ENCODE measurements at places on chromosomes 7 and 10.
A peak's percentile ranks its signal among the peaks of the same experiment; 100 is the strongest.

- no peak for DNase-seq
Measured at GRCh38 chr10:52617346-52617745, 155.2 kb downstream of the MBL2 start.

DNA sequence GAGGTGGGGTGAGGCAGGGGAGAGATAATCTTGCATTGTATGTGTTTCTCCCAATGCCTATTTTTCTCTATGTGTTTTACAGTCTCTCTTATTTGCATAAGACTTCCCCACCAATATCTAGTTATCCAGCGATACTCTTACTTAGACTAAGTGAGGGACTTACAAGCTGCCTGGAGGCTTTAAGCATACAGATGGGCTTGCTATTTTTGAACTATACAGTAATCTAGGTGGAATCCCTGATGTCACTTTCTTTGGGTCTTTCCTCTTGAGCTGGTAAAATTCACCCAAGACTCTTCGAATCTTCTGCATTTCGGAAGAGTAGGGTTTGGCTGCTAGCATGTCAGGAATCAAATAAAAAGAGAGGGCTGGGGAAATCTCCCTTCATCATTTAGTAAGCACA, 76.6 kb downstream of the NDUFB2 start:
- no peak for DNase-seq

GRCh38 chr7:88328787-88329186, 22.1 kb upstream of the STEAP4 start:
- DNase-seq, result no peak

GRCh38 chr10:86319676-86320075, 46.9 kb downstream of the GRID1 start:
- DNase-seq, result no peak

DNA sequence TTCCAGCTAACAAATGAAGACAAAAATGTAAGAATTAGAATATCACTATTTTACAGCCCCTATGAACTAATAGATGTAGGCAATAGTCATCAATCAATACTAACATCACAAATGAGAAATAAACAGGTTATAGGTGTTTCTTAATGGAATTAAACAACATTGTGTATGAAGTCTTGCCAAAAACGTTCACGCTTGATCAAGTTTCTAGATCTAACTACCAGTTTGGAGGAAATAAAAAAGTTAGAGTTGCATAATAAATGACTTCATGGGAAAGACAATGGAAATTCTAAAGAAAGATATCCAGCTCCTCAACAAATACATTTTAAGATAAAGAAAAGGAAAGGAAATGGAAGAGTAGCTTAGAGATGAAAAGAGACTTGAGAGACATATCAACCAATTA, 19.7 kb downstream of the TAC1 start:
- DNase-seq, result no peak

DNA sequence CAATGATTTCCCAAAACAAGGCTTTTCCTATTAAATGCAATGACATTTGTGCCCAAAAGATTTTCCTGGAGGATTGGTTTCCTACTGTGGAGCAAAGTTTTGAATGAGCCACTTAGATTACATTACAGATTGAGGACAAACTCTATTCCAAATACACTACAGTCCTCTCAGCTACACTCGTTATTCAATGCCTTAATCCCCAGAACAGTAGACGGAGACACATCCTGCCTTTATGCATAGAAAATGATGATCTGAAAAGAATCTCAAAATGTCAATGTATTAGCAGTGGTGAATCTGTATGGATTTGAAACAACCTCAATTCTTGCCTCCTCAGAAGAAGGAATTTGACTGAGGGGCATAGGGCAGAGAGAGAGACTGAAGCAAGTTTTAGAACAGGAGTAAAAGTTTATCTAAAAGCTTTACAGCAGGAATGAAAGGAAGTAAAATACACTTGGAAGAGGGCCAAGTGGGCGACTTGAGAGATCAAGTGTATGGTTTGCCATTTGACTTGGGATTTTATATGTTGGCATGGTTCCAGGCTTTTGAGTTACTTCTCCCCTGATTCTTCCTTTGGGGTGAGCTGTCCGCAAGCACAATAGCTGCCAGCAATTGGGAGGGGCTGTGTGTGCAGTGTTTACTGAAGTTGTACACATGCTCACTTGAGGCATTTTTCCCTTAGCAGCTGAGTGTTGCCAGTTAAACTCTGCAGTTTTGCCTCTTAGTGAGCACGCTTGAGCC, 891.9 kb upstream of the MBL2 start:
- peak; percentile 1 for DNase-seq

DNA sequence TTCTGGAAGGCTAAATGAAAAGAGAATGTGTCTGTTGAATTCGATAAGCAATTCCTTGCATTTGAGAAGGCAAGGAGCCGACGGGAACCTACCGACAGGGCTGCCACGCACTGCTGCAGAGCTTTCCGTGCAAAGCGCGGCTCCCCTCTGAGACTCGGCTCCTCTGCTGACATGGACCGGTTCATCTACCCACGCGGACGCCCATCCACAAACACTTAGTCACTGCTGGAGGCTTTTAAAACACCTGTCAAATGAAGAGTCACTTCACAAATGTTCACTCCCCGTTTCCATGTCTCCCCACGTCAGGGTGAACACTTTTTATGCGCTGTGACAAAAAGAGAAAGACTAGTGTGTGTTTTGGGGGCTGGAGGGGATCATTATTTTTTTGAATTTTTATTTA, 32.0 kb downstream of the AMZ1 start:
- no peak for DNase-seq

GRCh38 chr10:10014846-10015245, 1002.8 kb upstream of the CELF2 start:
- no peak for DNase-seq

GRCh38 chr7:88132725-88133124, 87.1 kb downstream of the SRI start:
- no peak for DNase-seq
